ENCODE measurements at places on chromosomes 12 and 14.

DNA sequence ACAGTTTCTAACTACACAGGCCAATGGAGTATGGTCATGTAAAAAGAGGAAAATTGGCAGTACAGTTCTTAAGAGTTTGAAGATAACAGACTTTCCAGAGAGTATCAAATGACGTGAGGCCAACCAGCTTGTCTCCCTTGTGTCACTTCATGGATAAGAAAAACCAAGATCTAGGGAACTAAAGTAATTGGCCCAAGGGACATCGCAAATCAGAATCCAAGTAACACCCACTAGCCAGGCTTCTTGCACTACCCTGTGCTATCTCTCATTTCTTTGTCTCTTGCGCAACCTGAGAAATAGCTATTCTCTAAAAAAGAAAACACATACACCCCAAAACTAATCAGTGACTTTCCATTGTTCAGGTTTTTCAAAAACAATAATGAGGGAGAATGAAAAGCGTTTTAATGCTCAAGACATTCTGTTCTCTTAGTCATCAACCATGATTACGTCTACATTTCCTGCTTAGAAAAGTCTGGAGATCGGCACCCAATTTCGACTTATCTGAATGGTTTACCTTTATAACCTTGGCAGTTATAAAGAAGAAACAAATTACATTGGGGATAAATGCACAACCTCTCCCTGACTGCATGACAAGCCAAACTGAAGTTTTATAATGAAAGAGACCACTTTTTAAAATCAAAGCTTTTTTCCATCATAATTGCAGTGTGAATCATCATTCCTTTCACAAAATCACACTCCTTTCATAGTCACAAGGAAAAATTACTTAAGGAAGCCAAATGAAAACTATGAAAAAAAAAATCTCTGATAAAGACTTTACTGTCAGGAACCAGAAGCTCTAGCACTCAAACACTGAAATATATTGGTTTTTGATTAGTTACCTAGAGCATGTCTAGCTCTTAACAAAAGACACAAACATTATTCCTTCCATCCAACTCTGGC lies 42.1 kb downstream of the TMTC1 start:
- DNase-seq = no peak

GRCh38 chr12:11071414-11071813 lies 9.3 kb upstream of the TAS2R46 start:
- DNase-seq = peak; percentile 21

GRCh38 chr12:96237465-96238077 lies 43.4 kb downstream of the ELK3 start:
- DNase-seq = no peak

DNA sequence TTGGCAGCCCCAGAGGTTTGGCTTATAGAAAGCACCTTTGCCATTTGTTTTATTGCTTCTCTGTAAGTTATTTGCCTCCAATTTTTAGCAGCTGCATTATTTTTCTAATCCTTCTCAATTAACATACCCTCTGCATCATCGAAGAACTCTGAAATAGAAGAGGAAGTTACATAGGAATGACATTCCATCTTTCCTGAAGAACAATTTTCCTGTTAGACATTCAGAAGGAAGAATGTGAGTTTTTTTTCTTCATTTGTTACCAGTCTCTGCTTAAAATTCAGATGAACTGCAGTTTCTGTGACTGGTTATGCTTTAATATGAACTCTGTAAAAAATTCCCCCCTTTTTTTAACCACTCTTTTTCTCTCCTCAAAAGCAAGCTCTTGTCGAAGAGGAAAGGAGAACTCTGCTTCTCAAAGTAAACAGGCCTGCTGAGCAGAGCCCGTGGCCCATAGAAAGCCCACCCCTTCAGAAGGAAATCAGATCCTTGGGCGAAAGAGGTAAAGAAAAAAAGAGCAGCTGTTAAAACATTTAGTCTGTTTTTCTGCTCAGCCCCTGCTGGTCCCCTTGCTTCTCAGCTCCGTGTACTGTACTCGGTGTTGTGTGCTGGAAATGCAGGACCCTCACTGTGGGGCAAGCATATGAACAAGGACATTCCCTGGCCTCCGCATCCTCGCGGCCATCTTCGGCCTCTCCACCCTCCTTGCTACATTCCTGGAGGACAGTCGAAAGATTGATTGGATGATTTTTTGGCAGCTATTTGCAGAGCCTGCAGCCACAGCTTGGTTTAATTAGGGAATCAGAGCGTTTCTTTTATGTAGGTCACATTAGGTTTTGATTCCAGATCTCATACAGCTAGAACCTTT lies 164.4 kb upstream of the LRIG3 start:
- DNase-seq = no peak

DNA sequence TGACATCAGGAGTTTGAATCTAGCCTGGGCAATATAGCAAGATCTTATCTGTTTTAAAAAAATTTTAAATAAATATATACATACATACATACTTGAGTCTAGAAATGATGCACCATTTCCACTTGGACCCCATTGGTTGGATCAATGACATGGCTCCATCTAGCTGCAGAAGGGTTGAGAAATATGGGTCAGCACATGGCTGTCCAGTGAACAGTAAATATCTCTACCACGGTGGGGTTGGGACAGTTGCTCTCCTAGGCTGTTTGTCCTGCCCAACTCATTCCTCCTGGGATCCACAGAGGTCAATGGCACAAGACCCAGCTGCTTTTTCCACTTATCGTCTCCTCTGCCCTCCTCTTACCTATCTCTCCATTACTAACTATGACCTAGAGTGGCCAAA lies 23.6 kb downstream of the PLEKHH1 start:
- no peak for DNase-seq

GRCh38 chr14:102966681-102967505 lies 44.4 kb downstream of the AMN start:
- no peak for DNase-seq

GRCh38 chr12:7129872-7130691 lies at the start of gene CLSTN3:
TSS of gene CLSTN3 (plus strand) at chr12:7130371. CDS start at chr12:7130649, 278 bp downstream.
- DNase-seq = peak; percentile 82

- DNase-seq = no peak
These were observed 83.2 kb downstream of the ANO4 start for GRCh38 chr12:100877776-100878175.

DNA sequence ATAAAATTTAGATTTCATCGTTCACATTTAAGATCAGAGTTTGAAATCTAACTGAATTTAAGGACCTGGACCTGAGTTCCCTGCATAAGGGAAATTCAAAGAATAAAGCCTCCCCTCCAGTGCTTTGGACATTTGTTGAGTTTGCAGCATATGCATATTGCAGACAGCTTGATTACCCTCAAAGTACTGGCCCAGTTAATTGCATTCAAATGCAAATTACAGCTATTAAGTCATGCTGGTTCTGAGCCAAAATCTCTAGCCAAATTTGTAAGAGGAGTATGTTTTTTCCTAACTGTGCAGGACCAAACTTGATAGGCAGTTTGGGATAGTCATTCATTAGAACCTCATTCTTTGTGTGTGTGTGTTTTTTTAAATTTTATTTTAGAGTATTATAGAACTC lies 9.1 kb upstream of the KIF21A start:
- DNase-seq = peak; percentile 85

- peak; percentile 61 for DNase-seq
These were observed 4.4 kb downstream of the CACNA1C start for GRCh38 chr12:2057041-2057794.

GRCh38 chr12:9906873-9907272 lies 25.3 kb downstream of the CLEC2A start:
- DNase-seq = no peak

- DNase-seq = no peak
These were observed 70.0 kb downstream of the TMTC1 start for GRCh38 chr12:29713729-29714128.

DNA sequence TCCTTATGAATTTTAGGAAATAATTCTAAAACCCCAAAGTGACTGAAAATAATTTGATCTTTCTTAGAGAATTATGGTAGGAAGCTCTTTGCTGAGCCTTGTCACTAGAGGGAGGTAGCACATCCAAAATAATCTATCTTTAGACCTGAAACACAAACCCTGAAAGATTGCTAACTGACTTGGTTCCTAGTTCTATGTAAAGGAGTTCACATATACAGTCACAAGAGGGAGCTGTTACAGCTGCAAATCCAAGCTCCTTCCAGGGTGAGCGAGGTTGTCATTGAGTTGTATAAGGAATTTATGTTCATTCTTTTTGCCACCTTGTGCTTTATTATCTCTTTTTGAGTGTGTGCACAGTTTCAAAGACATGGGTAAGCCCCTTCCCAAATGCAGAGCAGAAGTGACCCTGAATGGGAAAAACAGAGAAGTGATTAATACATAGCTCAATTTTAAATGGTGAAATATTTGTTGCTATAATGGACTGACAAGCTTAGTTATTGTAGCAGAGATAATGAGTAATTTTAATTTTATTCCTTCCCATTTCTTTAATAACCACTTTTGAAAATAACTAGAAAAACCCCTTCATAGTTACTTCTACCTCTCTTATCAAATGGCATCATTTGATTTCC lies 387.9 kb downstream of the DAD1 start:
- peak; percentile 19 for DNase-seq

GRCh38 chr12:16562435-16562834 lies 43.5 kb downstream of the LMO3 start:
- DNase-seq = no peak

GRCh38 chr14:90574188-90575131 lies 177.6 kb downstream of the CALM1 start:
- DNase-seq = peak; percentile 94

DNA sequence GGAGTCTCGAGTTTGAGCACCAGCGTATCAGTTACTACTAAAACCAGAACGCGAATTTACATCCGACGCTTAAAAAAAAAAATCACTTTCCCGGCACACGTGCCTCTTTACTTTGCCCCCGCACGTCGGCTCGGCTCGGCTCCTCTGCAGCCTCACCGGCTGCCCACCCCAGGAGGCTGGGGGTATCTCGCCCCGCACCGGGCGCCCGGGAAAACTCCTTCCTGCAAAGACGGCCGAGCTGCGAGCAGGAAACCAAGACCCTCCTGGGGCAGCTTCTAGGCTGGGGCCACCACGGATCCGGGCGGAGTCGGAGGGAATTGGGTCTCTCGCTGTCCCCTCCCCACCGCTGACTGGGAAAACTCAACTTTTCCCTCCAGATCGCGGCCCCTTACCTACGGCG lies 610 bp downstream of the VSIG10 start:
- peak; percentile 60 for DNase-seq

- no peak for DNase-seq
These were observed 374.9 kb downstream of the GXYLT1 start for GRCh38 chr12:41769810-41770209.

- DNase-seq = no peak
These were observed 126.1 kb downstream of the SLC38A6 start for GRCh38 chr14:61106959-61107641.

- no peak for DNase-seq
These were observed 31.6 kb upstream of the AMIGO2 start for GRCh38 chr12:47111392-47111778.

GRCh38 chr14:71346685-71347084 lies 439.4 kb downstream of the PCNX1 start:
- no peak for DNase-seq

- DNase-seq = no peak
These were observed 26.3 kb downstream of the PPM1H start for GRCh38 chr12:62908674-62909073.

GRCh38 chr14:64510825-64511671 lies 6.5 kb downstream of the ZBTB1 start:
- peak; percentile 69 for DNase-seq

DNA sequence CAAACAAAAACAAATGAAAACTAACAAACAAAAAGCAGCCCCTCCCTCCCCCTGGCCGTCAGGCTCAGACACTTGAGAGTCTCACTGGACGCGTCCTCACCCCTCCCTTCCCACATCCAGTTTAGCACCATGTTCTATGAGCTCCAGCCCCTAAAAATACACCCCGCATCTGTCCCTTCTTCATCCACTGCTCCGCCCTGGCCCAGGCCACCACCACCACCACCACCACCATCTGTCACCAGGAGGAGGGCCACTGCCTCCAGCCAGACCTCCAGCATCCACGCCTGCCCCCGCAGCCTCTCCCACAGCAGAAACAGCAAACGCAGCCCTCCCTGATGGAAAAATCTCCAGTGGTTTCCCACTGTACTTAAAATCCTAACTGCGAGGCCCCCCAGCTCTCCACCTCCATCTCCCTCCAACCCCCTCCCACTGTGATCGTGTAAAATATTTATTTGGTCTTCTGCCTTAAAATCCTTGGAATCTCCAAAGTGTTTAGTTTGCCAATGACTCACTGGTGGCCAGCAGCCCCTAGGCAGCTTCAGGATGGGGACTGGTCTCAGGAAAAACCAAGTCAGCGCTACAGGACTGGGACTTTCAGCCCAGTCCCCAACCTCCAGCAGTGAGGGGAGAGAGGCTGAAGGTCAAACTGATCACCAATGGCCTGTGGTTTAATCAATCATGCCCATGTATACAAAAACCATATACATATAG lies 95.1 kb downstream of the SCARB1 start:
- DNase-seq = no peak

GRCh38 chr12:132812631-132813305 lies 15.9 kb downstream of the GOLGA3 start:
- no peak for DNase-seq

DNA sequence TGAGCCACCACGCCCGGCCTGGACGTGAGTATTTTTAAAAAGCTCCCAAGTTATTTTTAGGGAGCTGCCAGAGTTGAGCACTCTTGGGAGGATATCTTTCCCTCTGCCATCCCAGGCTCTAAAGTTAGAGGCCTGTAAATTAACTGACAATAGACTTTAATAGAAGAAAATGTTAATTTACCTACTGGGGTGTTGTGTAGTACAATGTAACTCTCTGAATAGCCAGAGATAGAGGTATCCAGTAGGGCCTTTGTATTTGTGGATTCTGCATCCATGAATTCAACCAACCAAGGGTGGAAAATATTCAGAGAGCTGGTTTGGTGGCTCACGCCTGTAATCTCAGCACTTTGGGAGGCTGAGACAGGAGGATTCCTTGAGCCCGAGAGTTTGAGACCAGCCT lies 7.6 kb upstream of the PIGH start:
- no peak for DNase-seq

- no peak for DNase-seq
These were observed 99.1 kb upstream of the NRXN3 start for GRCh38 chr14:78071016-78071549.

GRCh38 chr14:75234173-75235115 lies 44.2 kb upstream of the FOS start:
- DNase-seq = no peak

GRCh38 chr14:68269136-68269927 lies 449.8 kb downstream of the RAD51B start:
- no peak for DNase-seq

Measured in NCI-H1105 treated with DMSO at 0.1 percent for 48 hours (cell line).